Astrocyte of the hippocampus (primary cell): ENCODE measurements at places on chromosomes 11 and 22.

DNA sequence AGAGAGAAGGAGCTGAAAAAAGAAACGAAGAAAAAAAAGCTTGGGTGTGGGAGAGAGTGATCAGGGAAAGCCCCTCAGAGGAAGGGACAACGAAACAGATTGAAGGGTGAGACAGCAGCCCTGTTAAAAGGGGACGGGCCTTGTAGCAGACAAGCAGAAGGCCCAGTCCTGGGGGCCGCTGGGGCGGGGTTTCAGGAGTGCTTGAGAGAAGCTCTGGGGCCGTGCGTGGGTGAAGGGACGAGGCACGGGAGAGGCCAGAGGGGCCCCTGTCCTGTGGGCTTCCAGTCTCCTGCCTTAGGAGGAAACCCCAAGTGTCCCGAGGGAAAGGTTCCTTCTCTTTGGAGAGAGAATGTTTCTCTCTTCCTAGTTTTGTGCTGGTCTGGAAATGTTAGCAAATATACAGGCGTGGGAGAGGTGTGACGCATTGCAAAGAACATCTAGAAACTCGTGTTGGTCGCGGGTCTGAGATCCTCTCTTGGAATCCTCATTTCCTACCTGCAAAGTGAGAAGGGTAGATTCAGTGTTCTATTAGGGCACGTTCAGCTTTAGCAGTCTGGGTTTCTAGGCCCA, 28.6 kb downstream of the ADAMTS15 start:
- no peak for DNase-seq

DNA sequence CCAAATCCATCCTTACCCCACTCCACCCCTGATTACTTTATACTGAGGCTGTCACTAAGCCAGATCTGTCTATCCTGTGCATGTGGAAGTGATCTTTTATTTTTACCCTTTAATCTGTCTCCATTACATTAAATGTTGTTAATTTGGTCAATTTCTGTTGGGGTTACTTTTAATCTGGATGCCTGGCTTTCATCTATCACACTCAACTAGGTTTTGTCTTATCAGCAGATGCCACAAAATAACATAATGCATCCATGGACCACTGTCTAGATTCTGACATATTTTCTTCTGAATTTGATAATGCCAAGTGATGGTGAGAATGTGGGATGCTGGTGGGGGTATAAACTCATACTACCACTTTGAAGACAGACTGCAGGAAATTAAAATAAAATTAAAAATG, 108.4 kb downstream of the FDX1 start:
- no peak for DNase-seq

- peak; percentile 75 for DNase-seq
These were observed 18.3 kb upstream of the MICALL1 start for GRCh38 chr22:37887584-37888378.

- DNase-seq: peak; percentile 85
These were observed 496.4 kb downstream of the BUD13 start for GRCh38 chr11:116276051-116277044.

DNA sequence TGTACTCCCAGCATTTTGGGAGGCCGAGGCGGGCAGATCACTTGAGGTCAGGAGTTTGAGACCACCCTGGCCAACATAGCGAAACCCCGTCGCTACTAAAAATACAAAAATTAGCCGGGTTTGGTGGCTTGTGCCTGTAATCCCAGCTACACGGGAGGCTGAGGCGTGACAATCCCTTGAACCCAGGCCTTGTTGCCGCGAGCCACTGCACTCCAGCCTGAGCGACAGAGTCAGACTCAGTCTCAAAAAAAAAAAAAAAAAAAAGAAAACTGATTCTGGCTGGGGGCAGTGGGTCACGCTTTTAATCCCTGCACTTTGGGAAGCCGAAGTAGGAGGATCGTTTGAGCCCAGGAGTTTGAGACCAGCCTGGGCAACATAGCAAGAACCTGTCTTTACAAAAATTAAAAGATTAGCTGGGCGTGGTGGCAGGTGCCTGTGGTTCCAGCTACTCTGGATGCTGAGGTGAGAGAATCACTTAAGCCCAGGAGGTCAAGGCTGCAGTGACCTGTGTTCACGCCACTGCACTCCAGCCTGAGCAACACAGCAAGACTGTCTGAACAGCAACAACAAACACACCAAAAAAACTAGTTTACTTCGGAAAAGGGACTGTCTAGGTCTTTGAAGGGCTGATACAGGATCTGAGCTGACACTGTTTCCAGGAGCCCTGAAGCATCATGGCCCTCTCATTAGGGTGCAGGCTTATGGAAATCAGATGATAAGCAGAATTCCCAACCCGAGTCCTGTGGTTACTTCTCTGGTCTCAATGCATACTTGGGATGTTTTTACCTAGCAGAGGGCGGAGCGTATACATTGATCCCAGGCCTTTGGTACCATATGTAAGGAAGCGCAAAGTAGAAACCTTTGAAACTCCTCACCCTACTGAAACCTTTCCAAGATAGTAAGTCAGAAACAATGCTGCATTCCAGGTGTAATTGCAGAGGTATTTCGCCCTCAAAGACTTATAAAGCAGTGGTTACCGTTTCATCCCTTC, 1.8 kb upstream of the CHKB start:
- no peak for DNase-seq

DNA sequence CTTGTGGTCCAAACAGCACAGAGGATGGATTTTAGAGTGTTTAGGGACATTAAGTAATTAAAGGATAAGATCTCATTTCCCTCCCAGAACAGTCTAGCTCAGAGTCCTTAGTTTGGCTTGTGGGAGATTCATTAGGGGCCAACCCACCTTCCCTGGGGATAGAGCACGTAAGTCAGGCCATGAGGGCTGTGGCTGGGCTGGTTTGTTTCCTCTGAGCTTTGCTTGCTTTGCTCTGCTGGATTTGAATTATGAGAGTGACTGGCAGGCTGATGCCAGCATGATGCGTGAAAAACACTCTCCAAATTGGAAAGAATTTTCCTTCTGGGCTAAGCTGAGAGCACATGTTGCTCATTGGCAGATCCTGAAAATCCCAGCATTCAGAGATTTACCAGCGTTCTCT, 84.7 kb upstream of the HEPHL1 start:
- DNase-seq: no peak

DNA sequence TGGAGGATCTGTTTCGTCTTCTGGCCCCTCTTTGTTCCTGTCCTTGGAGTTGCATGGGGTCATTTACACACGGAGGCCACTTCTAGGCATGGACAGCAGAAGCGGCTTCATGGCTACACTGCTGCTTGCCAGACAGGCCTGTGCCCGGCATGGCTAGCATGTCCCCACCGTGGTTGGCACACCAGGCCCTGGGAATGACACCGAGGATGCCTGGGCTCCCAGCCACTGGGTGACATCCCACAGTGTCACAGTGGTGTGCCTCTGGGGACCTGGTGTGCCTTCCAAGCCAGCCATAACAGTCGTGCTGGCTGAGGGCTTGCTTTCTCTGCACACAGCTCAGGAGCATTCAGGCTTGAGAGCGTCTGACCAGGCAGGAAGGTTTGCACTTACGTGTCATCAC, 910.1 kb downstream of the TBC1D22A start:
- no peak for DNase-seq

DNA sequence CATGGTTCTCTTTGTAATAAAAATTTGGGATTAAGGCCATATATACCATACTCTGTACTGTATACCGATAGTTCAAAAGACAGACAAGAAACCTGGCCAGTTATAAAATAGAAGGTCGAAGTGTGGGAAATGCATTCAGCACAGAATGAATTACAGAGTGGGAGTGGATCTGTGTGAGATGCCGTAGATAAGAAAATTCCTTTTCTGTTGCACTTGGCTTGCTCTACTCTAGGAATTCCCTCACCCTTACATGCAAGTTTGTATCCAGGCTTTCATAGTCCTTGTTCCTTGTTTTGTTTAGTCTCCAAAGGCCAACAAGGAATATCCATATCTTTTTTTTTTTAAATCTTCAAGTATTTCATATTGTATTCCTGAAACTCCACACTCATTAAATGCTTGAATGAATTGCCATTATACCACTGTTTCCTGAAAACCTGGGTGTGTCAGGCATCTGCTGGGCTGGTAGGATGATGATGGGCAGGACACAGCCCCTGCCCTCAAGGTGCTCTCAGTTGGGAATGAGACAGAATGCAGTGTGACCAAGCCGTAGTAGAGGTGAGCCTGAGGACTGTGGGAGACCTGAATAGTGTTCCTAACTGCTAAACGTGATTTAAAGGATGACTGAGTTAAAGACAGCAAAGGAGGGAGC, 53.5 kb downstream of the TEAD1 start:
- peak; percentile 83 for DNase-seq

GRCh38 chr11:15327786-15328231, 213.1 kb downstream of the INSC start:
- DNase-seq: peak; percentile 76

GRCh38 chr22:45163099-45163450, 650 bp upstream of the NUP50 start:
- DNase-seq: peak; percentile 63

GRCh38 chr22:39312410-39312809, 7.0 kb downstream of the RPL3 start:
- no peak for DNase-seq

- peak; percentile 76 for DNase-seq
These were observed 5.9 kb downstream of the LMNTD2 start for GRCh38 chr11:554428-555226.

DNA sequence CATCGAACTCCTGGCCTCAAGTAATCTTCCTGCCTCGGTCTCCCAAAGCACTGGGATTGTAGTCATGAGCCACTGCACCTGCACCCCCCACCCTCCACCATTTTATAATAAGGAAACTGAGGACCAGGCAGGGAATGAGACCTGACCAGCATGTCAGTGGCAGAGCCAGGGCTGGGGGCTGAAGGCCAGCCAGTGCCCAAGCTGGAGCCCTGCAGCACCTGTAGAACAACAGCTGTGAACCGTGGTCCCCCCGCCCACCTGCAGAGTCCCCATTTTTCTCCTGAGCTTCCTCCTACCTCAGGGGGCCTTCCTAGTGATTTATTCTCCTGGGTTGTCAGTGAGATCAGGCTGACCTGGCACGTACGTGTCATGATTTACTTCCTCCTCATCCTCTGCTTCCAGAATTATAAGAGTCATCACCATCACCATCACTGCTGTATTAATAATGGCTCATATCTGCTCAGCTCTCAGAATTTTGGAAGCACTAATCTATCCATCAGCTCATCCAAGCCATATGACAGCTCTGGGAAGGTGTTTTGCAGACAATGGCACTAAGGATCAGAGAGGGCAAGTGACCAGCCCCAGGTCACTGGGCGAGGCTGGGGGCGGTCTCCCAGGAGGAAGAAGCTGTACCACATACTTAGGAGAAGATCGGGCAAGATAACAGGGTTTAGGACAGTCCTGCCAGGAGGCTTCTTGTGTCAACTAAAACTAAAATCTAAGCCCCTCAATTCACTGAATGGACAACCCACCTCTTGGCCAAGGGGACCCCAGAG, 5.5 kb upstream of the SLCO2B1 start:
- no peak for DNase-seq

DNA sequence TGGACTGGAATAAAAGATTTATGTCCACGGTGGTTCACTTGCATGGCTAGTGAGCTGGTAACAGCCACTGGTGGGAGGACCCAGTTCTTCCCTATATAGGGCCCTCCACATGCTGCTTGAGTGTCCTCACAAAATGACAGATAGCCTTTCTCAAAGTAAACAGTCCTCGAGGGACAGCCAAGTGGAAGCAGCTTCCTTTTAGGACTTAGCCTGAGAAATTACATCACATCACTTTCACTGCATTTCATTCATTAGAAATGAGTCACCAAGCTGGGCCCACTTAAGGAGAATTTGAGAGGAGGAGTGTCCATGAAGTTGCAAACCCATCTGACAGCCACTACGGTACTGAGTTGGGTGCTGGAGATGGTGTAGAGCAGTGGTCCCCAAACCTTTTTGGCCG, 7.0 kb downstream of the ISX start:
- peak; percentile 14 for DNase-seq

DNA sequence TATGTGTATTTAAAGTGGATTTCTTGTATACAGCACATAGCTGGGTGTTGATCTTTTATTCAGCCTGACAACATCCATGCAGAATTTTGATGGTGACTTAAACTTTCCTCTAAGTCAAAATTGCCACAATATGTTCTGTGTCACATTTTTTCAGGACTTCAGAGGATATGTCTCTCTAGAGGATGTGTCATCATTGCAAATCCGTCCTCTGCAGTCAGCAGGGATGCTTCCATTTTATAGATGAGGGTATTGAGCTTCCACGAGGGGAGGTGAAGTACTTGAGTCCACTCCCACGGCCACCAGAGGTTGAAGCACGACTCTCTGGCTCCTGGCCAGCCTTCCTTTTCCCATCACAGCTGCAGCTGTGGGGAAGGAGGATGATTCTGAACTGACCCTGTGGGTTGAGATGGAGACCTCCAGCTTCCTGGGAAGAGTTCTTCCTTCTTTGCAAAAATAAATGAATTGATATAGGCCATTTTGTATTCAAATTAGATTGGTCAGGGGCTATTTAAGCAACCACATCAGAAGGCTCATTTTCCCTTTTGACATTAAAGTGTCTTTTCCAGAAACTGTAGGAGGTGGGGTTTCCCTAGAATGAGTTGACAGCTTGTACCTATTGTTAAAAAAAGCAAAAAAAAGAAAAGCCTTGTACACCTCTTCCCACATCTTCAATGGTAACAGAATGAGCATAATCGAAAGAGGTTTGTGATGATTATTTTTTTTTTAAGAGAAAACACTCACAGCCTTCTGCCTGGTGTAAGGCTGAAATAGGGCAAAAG, 55.2 kb upstream of the MYEOV start:
- DNase-seq: no peak

- DNase-seq: peak; percentile 35
These were observed 119.9 kb downstream of the FEZ1 start for GRCh38 chr11:125376117-125376516.

DNA sequence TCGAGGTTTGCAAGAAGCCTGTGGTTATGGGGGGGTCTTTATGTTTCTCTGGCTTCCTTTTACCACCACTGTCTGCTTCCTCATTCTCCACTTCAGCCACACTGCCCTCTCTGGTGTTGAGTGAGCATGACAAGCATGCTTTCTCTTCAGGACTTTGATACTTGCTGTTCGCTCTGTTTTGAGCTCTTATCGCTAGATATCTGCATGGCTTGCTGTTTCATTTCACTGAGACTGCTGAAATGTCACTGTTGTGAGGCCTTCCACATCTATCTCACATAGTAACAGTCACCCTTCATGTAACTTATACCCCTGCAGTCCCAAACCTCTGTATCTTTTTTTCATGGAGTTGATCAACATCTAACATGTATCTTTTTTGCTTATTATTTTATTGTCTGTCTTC, 59.8 kb downstream of the TMEM135 start:
- DNase-seq: peak; percentile 21

GRCh38 chr22:43811777-43812148, 342 bp downstream of the EFCAB6 start:
- DNase-seq: no peak

GRCh38 chr11:65297026-65297672, 17.5 kb upstream of the CDC42EP2 start:
- no peak for DNase-seq
